Stromal cell of bone marrow (primary cell): ENCODE measurements at places on chromosomes 1 and 21.

DNA sequence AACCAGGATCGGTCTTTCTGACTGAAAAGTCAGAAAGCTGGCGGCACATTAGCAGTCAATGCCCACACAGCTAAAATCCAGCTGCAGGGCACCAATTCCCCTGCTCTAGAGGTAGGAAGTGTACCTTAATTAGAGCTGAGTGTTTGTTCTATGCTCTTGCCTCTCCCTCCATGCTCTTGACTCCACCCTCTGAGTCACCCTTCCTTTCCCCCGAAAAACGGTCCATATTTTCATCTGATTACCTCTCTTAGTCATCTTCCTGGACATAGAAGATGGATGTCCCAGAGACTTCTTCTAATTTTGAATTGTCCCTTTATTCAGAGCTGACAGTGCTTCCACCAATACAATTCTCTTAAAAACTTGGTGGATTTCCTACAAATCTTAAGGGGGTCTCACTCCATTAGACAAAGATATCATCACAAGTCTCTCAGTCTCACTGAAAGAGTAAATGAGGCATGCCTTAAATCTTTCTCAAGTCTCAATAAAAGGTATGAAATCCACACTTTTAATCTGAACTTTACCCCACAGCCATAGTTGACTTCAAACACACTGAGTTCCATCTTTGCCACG lies 44.1 kb upstream of the SLC19A1 start:
- DNase-seq: no peak

- DNase-seq: no peak
Observed at GRCh38 chr1:211900441-211900840, 69.9 kb upstream of the LPGAT1 start.

DNA sequence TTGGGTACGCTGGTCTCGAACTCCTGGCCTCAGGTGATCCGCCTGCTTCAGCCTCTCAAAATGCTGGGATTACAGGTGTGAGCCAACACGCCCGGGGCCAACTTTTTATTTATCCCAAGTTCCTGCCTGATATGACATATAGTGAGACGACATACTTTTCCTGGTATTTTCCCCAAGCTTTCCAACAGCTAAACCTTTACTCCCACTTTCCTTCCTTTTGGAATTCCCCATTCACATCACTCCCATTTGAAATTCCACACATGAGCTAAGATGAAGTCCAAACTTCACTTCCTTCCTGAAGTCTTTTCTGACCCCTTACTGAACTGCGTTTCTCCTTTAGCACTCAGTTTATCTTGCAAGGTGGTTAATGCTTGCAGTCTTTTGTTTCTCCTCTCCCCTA lies 64.1 kb downstream of the S1PR1 start:
- no peak for DNase-seq

GRCh38 chr1:198906739-198907422 lies 268.0 kb downstream of the PTPRC start:
- no peak for DNase-seq

- DNase-seq: no peak
Observed at GRCh38 chr21:37413553-37414291, 47.1 kb downstream of the DYRK1A start.

- DNase-seq: no peak
Observed at GRCh38 chr1:104238991-104239390, 489.3 kb downstream of the AMY1C start.

GRCh38 chr1:209901211-209901610 lies 36.8 kb upstream of the SYT14 start:
- DNase-seq: no peak

DNA sequence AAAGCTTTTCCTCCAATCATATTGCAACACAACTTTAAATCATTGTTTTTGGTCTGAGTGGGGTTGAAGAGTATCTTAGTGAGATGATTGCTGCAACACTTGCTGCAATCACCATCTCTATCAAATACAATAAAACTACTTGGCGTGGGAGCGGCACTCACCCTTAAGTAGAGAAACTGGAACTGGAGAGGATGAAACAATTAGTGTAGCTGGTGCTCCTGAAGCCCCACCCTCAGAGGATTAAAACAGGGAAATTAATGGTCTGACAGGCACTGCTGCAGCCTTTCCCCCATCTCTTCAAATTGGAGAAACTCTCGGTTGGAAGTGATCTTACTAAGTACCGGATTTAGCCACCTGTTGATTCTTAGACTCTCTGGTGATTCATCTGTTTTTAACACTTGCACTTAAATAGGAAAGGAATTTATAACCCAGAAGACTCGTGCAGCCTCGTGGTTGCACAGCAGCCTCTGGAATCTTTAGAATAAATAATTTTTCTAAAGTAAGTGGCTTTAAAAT lies 80.5 kb upstream of the KIF26B start:
- DNase-seq: no peak

DNA sequence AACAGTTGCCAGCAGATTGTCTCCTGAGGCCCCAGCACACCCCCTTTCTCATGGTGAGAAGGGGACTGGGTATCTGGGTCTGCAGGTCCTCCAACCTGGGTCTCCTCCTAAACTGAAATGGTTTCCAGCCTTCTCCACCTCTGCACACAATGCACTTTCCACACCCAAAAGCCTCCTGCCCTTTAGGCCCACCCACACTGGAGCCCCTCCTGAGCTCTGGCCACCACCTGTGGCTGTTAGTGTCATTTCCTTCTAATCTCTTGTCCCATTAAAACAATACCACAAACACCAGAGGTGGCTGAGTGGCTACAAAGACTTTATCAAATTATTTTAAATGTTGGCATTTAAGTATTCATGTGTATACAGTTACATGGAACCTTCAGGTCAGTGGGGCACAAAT lies 11.5 kb downstream of the GPR3 start:
- DNase-seq: no peak

- no peak for DNase-seq
Observed at GRCh38 chr1:66730462-66730861, 21.8 kb upstream of the DYNLT5 start.

GRCh38 chr21:32499249-32500055 lies 85.9 kb downstream of the TCP10L start:
- no peak for DNase-seq

GRCh38 chr1:56934430-56935060 lies 31.3 kb downstream of the C8B start:
- DNase-seq: peak; percentile 81

DNA sequence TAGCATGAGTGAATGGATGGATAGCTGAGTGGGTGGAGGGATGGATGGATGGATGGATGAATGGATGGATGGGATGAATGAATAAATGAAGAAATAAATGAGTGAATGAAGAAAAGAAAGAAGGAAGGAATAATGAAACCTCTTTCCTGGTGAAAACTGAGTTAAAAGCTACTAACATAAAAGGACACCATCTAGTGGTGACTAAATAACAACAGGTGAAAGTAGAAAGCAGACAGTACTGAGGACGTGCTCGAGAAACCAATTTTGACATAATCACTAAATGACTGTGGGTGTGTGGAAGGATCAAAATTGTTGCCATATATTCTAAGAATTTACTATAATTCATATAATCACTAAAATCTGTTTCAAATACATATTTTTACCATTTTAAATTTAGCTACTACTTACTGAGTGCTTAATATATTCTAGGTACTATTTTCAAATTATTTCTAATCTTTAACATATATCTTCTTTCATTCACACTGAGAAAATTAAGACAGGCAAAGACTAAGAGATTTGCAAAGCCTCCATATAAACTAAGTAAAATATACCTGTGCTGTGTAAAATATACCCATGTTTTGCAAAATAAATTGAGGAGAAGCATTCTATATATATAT lies 522.9 kb downstream of the LRRIQ3 start:
- peak; percentile 2 for DNase-seq

- no peak for DNase-seq
Observed at GRCh38 chr1:67792741-67793458, 40.4 kb downstream of the GNG12 start.

DNA sequence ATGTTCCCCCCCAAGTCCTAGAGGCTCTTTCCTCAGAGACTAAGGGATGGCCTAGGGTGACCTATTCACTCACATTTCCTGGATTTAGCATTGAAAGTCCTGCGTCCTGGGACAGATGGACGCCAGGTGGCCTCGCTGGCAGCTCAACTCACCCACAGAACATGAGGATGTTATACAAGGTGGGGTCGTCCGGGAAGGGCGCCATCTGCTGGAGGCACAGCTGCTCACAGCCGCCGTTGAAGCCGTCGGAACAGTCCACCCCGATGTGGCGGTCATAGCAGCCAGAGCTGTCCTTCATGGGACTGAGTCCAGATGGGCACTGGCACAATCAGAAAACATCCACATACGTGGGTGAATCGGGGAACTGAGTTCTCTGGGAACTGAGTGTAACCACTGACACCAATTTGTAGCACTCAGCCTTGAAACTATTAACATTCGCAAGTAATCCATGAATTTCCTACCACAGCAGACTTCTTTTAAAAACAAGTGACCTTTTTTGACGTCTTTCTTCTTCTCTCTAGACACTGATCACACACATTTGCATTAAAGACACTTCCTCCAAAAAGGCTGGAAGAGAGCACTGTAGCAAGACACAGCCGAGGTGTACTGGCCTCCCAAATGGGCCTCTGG lies 215.4 kb downstream of the ASTN1 start:
- no peak for DNase-seq

GRCh38 chr1:213250041-213250440 lies 199.0 kb downstream of the RPS6KC1 start:
- DNase-seq: no peak

GRCh38 chr1:211697356-211697755 lies 21.9 kb upstream of the NEK2 start:
- no peak for DNase-seq

DNA sequence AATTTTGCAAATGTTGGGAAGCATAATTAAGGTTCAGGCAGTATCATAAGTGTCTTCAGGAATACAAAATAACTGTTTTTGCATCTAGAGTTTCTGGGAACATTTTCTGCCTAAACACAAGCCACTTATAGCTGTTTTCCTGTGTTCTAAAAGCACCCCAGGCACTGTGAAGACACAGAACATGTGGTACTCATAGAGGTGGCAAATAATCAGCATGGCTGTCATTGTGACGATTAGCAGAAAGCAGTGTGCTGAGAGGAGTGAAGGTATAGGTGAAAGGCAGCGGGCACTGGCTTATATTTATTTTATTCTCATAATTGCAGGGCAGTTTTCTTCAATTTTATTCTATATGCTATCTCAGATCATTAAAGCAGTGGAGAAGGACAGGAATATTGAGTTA lies 119.6 kb downstream of the LRRC53 start:
- no peak for DNase-seq

- peak; percentile 50 for DNase-seq
Observed at GRCh38 chr1:243447347-243447746, 191.5 kb downstream of the SDCCAG8 start.

GRCh38 chr1:30273021-30273325 lies 450.4 kb downstream of the MATN1 start:
- no peak for DNase-seq

DNA sequence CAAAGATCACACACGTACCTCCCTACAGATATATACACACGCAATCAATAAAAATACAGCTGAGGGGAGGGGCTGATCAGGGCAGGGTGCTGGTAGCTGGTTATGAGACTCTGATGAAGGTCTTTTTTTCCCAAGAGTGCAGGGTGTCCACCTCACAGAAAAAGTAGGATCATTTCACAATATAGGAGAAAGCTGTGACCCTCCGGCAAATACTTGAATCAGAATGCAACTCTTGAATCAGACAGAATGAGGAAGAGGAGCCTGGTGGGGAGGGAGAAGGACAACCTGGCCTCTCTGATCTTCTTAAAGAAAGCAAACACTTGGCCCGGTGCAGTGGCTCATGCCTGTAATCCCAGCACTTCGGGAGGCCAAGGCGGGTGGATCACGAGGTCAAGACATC lies 269.3 kb downstream of the PCP4 start:
- DNase-seq: no peak

DNA sequence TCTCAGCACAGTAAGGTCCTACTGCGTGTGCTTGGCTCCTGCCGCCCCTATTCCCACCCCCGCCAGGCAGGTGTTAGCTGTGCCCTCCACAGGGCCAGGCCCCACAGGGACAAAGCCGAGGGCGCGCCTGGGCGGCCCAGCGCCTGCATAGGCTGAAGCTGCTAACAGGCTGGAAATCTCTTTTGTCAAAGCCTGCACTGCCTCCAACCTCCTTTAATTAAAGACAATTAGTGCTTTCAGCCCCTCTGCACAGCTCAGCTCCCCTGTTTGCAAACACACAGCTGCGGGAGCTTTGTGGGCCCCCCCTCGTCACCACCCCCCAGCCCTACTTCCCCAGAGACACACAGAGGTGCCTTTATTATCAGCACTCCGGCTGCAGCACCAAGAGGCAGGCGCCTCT lies 95.9 kb downstream of the EPHB2 start:
- no peak for DNase-seq

DNA sequence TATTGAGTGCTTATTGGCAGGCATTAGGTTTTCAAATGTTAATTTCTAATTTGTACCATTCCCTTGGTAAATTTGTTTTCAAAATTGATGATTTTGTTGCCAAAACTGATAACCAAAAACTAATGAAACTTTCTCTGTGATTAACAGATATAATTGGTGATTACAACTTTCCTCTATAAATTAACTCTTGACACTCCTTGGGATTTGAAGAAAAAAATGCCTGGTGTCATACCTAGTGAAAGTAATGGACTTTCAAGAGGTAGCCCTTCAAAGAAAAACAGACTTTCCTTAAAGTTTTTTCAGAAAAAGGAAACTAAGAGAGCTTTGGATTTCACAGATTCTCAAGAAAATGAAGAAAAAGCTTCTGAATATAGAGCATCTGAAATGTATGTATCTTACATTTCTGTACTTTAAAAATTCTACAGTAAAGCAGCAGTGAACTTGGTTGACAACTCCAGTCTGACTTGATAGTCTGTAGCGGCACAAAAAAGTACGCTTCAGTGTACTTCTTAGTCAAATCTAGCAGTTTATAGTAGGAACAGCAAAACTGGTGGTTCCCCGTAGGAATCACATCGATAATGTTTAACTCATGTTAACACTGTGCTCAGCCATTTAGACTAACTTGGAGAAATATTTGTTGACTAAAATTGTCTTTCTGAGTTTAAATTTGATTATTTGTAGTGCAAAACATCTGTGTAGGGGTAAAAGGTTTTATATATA lies 3.0 kb downstream of the USP1 start:
- no peak for DNase-seq

DNA sequence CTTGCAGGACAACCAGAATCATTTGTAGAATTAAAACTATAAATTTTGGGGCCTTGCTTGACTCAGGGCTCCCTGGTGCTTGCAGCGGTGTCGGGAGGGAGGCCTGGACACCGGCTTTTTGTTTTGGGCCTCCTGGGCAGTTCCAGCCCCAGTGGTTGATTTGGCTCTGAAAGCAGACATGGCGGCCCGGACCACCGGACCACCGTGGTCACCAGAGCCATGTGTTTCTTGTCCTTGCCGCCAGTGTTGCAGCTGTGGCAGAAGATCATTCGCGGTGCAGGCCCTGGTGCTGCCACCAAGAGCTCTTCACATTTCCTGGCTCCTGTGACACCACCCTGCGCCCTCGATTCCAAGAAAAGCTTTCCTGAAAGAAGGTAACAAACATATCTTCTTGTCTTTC lies 484.8 kb downstream of the BRINP3 start:
- DNase-seq: no peak

DNA sequence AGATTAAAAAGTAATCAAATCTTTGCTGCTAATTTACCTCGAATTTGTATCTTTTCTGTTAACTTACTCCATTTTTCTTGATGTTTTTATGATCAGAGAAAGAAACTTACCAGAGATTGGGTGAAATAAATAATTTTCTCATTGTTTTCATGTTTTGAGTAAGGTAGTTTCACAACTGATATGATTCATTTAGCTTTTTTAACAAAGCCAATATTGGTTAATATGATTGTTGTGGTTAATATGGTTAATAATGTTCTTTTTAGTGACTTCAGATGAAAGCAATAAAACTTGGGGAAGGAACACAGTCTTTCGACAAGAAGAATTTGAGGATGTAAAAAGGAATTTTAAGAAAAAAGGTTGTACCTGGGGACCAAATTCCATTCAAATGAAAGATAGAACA lies 48.1 kb downstream of the MAP3K21 start:
- DNase-seq: no peak
